ENCODE measurements at places on chromosomes 6 and 20.

DNA sequence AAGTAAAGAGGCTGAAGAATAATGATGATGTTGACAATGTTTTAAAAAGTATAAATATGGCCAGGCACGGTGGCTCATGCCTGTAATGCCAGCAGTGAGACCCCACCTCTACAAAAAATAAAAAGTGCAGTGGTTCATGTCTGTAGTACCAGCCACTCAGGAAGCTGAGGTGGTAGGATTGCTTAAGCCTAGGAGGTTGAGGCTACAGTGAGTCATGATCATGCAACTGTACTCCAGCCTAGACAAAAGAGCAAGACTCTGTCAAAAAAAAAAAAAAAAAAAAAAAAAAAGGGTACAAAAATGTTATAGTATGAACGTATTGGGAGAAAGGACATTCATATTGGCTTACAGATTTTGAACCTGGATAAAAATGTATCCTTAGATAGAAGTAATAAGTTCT is 543.1 kb upstream of the IRAK1BP1 start:
- DNase-seq: no peak

DNA sequence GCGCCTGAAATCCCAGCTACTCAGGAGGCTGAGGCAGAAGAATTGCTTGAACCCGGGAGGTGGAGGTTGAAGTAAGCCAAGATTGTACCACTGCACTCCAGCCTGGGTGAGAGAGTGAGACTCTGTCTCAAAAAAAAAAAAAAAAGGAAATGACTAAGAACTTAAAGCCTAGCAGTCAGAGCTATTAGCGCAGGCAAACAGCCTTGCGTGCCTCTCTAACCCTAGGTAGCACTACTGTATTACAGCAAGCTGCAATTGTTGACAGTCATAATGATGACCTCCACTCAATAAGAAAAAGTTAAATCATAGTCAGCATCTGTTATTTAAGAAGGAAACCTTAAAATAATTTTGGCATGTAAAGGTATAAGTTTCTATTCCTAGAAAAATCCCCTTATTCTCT is 14.4 kb downstream of the GSS start:
- no peak for DNase-seq

DNA sequence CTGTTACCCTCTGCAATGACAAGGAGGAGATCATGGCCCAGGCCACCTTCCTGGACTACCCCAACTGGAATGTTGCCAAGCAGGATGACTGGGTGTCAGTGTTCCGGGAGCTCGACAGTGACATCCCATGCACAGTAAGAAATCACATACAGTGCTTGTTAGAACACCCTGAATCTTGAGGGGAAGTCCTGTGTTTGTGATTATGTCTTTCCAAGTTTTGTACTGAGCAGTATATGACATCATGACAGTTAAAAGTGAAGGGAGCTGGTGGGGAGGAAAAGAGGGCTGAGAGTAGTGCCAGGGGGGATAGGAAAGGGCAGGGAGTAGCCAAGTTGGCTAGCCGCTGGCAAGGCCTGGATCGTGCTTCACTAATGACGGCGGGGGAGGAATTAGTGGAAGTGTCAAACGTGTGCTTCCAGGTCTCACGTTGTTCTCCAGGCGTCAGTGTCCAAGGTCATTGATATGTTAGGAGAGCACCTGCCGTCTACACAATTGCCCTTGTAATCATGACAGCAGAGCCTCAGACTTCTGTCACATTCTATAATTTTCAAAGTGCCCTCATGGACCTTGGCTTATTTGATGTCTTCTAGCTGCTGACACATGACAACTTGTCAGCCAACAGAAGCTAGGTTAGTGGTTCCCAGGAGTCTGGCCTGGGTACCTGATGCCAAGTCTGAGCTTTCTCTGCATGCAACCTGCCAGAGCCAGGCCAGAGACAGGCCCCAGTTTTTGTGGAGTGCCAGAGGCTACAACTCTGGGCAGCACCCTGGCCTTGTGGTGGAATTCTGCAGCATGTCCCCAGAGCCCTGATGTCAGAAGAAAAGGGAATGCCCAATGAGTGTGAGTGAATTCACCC is 18.8 kb downstream of the CFAP61 start:
- no peak for DNase-seq

DNA sequence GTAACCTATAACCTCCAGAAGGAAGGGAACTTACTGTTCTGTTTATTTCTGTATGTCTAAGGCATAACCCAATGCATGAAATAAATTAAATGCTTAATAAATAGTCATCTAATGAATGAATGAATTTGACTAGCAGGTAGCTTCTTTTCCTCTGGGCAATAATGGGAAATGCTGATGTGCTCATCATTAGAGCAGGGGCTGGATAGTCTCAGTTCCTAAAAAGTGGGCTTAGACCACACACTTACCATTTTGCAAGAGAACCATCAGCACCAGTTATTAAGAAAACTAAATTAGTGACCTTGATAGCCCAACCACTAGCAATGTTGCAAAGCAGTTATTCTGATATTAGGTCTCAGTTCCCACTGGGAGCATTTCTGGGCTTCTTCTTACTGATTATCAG is 449.7 kb downstream of the CDC5L start:
- no peak for DNase-seq
